ENCODE measurements at places on chromosomes 13 and 19.
A peak's percentile ranks its signal among the peaks of the same experiment; 100 is the strongest.

GRCh38 chr13:38483623-38484022, 134.0 kb downstream of the UFM1 start:
- DNase-seq, result no peak

- no peak for DNase-seq
Measured at GRCh38 chr13:43379738-43380137, 356.4 kb downstream of the DNAJC15 start.

DNA sequence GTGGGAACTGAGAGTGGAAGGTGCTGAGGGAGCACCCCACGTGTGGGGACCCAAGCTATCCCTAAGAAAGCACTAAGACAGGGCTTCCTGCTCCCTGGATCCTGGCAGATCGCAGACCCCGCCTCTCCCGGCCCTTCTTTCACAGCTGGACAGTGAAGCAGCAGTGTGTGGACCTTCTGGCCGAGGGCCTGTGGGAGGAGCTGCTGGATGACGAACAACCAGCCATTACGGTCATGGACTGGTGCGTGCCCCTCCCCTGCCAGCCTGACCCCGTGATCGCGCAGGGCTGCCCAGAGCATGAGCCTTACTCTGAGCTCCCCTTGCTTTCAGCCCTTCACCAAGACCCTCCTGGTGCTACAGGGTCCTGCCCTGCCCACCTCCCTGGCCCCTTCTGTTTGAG, 2.3 kb downstream of the NCCRP1 start:
- no peak for DNase-seq

GRCh38 chr13:33373624-33374023, 88.1 kb upstream of the STARD13 start:
- no peak for DNase-seq

GRCh38 chr13:60788156-60788829, 391.3 kb downstream of the TDRD3 start:
- no peak for DNase-seq

DNA sequence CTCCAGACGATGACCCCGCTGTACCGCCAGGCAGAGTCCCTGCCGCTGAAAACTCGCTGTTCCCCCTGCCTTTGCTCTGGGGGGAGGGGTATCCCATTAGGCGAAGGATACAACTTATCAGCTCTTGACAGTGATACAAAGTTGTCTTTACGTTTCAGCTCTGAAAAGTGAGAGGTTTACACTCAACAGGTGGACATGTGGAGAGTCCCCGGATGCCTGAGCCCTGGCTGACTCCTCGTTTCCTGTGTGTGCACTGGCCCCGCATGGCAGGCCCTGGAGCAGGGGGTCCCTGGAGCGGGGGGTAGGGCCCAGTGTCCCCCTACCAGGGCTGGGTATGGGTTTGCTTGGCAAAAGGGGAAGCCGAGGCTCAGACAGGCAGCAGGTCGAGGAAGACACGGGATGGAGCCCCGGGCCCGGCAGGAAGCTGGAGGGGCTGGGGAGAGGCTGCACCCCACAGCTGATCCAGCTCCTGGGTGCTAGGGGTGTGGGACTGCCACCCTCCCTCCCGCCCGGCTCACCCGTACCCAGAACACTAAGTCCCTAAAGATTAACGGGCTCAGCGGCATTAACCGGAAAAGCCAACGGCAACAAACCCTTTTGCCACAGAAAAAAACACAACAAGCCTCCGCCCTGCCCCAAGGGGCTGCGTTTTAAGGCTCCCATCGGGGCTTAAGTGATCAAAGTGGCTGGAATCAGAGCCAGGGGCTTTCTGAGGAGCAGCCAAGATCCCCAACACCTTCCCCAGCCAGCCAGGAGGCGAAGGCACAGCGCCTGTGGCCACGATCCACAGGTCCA, 5.6 kb downstream of the TCF3 start:
- DNase-seq, result no peak

- no peak for DNase-seq
Measured at GRCh38 chr13:78305171-78305570, 298.2 kb downstream of the POU4F1 start.

GRCh38 chr13:48113756-48114130, 18.8 kb upstream of the MED4 start:
- DNase-seq, result no peak

DNA sequence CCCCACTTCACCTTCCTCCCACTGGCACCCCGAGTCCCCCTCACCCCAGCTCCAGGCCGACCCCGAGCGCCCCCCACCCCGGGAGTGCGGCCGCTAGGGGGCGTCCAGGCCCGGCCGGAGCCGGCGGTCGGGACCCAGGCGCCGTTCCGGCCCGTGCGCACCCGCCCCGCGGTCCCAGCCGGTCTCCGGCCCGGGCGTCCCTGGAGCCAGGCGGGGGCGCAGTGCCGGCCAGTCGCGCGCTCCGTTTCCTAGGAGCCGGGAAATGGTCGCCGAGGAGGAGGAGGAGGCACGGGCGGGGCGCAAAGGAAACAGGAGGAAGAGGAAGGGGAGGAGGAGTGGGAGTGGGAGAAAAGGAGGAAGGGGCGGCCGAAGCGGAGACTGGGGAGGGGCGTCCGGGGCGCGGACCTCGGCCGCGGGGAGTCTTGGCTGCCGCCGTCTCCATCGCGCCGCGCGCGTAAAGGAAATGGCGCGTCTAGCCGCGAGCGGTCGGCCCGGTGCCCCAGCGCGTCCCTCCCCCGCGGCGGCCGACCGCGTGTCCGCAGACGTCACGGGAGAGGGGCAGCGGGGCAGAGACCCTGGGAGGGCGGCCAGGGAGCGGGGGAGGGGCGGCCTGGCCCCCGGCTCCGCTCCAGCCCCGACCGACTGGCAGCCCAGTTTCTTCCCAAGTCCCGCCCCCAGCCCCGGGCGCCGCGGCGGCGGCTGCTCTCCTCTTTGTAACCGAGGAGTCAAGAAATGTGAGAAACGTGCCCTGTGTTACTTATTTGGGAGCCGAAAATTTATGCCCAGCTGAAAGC, 1.1 kb upstream of the KCTD15 start:
- DNase-seq, result peak; percentile 47

GRCh38 chr19:51784109-51784785, 10.7 kb upstream of the FPR3 start:
- DNase-seq, result no peak

GRCh38 chr19:52993342-52994178, 20.2 kb upstream of the ERVV-1 start:
- peak; percentile 47 for DNase-seq

GRCh38 chr13:109494925-109495369, 291.4 kb downstream of the IRS2 start:
- peak; percentile 82 for DNase-seq

DNA sequence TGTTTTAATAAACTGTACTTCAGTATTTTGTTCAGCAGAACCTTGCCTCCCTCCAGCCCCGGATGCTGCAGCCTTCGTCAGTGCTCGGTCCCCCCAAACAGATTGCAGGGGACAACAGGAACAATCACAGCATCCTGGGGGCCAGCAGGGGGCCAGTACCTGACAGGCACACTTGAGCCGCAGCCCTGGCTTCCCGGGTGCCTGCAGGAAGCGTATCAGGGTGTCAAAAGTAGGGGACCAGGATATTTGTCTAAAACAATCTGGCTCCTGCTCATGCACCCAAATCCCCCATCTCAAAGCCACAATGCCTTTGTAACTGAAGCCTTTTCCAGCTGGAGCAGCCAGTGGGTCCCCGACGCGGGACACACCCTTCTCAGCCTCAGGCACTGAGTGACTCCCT, 167.5 kb upstream of the TSHZ3 start:
- DNase-seq, result no peak

DNA sequence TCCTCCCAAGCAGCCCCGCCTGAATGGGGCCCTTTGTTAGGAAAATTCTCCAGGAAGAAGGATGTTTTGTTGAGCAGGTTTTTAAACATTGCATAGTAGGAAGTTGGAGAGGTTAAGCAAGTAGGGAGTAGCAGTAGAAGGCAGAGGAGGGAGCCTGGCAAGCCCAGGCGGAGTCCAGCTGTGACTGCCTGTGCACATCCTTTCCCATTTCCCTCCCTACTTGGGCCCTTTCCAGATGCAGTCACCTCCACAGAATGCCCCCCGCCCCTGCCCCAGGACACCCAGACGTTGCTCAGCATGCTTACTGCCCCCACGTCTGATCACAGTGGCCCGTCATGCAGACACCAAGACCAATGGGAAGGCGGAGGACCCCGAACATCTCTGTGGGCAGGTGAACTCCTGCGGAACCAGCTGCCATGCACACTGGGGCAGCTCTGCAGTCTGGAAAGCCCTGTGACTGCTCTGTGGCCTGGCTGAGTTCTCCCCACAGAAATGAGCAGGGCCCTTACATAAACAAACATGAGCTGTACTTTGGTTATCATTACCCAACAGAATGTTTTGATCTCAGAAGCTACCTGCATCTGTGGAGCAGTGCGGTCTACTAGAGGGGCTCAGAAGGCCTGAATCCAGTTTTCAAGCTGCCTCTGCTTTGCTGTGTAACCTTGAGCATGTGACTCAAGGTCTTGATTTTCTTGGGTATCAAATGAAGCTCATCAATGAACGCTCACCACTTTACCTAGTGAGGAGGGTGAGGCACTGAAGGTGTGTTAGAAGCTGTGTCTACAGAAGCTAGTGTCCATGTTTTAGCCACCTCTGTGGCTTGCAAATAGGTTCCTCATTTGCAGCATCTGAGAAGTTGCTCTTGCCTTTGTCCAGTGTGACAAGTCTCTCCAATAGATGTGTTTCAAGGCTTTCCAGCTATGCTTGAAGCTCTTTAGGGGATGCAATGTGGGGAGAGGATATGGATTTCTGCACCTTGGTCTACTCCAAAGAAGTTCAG, 84.2 kb downstream of the TNFRSF19 start:
- DNase-seq, result no peak

- DNase-seq, result no peak
Measured at GRCh38 chr13:111280681-111281585, 39.5 kb upstream of the TEX29 start.

DNA sequence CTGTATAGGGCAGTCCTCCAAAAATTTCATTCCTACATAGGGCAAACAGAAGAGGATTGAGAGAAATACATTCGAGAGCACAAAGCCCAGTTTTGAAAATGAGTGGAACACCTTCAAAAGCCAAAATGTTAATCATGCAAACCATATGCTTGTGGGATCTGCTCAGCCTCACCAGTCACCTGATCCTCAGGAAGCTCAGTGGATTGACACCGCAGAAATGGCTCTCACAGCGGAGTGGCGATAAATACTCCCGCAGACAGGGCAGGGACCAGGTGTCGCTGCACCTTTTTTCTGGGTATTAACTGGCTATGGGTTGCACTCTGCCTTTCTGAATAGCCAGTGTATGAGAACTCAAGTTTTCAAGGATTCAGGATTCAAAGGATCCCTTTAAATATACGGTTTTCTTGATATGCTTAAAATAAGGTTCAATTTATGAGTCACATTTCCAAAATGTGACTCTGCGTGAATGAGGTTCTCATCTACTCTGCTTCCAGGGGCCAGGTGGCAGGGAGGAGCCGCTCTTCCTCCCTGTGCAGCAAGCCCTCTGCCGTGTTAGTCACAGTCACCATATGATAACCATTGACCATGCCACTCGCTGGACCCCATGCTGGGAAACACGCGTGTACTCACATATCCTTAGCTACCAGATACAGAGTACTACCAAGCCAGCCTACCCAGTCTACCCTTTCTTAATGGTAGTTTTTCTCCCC, 18.3 kb upstream of the DHRS12 start:
- no peak for DNase-seq

GRCh38 chr13:21344662-21345176, 114.4 kb downstream of the ZDHHC20 start:
- DNase-seq, result no peak

- DNase-seq, result no peak
Measured at GRCh38 chr13:69545551-69545950, 562.1 kb upstream of the ATXN8OS start.

DNA sequence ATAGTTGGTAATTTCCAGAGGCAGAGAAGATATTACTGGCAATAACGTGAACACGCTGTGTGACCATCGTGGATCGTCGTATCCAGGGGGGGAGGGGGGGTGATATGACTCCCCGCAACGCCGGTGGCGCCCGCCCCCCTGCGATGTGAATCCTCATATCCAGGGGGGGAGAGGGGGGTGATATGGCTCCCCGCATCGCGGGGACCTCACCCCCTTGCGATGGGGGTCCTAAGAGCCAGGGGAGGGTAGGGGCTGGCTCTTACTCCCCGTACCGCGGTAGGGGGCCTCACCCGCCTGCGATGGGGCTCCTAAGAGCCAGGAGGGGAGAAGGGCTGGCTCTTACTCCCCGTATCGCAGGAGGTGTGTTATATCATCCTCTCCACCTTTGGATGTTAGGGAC, 31.3 kb upstream of the RGCC start:
- no peak for DNase-seq

- DNase-seq, result no peak
Measured at GRCh38 chr19:8831832-8832131, 322 bp downstream of the ZNF558 start.

DNA sequence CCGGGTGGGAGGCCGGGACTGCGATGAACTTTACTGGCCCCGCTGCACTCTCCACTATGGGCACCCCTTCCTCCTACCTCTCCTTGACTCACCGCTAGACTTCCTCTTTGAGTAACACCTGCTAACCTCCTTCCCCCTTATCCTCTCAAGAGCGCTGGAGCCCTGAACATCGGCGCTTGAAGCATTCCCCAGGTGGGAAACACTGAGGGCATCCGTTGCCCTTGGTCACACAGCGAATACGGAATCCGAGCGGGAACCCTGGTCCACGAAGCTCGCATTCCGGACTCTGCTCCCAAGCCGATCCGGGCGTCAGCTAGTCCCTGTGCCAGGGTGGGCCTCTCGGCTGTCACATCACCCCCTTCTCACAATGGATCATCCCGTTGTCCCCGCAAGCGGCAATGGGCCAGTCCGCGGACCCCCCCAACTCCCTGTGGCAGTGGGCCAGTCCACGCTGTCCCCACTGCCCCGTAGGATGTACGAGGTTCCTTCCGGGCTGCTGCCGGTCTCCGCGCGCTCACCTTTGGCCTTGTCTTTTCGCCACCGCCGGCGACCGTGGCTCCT, 4.2 kb downstream of the LIPE start:
- no peak for DNase-seq

- peak; percentile 54 for DNase-seq
Measured at GRCh38 chr13:39415008-39415802, 187.8 kb downstream of the LHFPL6 start.

DNA sequence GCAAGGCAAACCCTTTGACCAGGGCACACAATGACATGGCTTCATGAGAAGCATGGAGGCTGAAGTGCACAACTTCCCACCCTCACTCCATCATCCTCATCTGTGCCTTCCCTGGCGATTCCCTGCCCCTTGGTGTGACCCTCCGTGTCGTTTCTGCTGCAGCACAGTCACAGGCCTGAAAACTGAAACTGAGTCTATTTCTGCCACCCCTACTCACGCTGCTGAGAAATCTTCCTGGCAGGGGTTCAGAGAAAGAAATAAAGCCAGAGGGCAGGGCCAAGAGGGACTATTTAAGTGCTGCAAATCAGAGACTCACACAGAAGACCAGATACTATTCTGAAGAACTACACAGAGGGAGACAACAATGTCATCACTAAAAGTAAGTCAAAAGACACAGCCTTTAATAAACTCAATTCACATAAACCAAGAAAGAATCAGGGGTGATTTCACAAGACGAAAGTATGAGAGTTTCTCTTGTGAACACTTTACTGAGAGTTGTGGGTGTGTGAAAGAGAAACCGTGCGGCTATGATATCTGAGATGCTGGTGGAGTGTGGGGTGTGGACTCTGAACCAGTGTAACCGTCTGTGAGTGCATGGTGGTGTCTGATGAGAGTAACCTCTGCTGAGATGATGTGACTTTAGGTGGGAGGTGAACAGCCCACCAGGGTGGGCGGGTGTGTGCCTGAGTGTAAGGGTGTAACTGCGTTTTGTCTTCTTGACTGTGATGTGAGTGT, 23.5 kb downstream of the LGALS16 start:
- DNase-seq, result no peak

- no peak for DNase-seq
Measured at GRCh38 chr19:36527873-36528193, 238 bp downstream of the ZNF260 start.

- DNase-seq, result no peak
Measured at GRCh38 chr13:94065741-94066140, 413.7 kb downstream of the DCT start.

GRCh38 chr19:2636141-2636896, 66.2 kb downstream of the GNG7 start:
- no peak for DNase-seq

All from skeletal muscle cell (primary cell).